ENCODE measurements at places on chromosomes 16 and 17.

DNA sequence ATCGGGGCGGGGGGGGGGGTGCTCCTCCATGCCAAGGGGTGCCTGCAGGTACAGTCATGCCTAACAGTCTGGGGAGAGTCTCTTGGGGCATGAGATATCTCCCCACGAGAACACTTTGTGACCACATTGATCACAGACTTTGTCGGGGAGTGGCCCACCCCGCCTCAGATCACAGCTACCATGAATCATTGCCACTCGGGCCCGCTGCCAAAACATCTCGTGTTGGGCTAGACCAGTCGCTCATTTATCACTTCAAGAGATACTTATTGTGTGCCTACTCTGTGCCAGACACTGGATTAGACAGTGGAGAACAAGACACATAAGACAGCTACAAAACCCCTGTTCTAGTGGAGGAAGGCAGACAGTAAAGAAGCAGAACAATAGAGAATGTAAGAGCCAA lies 72.6 kb downstream of the CLEC16A start:
- peak; percentile 50 for DNase-seq

DNA sequence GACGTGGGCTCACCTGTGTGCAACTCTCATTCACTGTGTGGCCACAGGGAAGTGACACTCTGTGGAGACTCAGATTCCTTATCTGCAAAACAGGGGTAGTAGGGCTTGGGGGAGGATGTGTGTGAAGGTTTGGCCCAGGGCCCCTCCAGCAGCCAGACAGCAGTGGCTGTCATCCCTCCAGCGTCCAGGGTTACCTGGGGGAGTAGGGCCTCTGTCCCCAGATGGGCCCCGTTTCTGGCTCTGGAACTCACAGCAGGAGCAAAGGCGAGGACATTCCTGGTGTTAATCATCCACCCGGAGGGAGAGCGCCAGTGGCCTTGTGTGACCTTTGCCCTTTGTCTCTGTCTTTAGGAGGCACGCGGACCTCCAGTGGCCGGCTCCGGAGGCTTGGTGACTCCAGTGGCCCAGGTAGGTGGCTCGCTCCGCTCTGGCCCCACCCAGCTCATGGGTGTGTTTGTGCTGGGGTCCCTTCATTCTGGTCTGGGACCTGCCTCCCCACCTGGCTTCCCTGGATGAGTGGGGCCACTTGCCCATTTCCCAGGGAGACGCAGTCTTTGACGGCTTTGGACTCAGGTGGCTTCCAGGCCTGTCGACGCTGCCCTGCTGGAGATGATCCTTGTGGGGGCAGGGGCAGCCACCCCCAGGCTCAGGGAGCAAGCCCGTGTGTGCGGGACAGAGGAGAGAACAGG lies 166.2 kb downstream of the SEC14L1 start:
- DNase-seq, result peak; percentile 51

GRCh38 chr16:65733721-65734120 lies 611.9 kb upstream of the CDH11 start:
- DNase-seq, result no peak

GRCh38 chr16:10566613-10567012 lies 13.8 kb downstream of the EMP2 start:
- DNase-seq, result no peak

DNA sequence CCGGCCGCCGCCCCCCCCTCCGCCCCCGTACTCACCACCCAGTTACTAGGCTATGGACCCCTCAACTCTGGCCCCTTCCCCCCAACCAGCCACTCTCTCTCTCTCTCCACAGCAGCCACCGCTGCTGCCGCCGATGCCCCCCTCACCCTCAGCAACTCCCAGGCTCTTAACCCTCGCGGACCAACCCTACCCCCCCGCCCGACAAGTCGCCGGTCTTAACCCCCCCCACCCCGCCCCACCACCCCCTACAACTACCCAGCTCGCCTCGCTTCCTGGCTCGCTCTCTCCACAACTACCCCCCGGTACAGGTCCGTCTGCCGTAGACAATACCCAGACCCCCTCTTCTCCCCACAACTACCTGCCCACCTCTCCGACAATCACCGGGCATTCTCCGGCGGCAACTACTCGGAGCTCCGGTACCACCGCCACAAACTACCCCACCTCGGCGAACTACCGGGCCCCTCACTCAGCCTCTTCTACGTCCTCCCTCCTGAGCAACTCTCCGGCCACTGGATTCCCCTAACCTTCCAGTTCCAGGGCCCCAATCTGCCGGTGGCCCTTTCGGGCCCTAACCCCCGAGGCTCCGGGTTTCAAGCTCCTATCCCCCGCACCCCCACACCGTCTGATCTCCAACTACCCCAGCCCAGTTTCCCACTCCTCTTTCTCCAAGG lies 702 bp downstream of the PHF23 start:
- peak; percentile 37 for DNase-seq

DNA sequence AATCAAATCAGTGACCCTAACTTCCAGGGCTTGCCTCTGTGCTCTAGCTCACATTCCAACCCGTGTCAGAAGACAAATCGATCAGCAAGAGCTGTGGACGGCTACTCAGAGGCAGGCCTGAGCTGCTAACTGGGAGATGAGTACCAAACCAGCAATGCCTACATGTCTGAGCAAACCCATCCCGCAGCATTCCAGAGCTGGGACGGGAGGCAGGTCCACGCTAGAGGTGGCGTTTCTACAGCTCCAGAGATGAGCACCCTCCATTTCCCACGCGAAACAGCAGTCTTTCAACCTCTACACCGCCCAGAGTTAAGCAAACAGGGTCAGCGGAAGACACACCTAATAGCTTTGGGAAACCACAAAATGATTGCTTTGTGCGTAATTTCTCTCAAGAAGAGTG lies 6.5 kb downstream of the NXN start:
- DNase-seq, result peak; percentile 64

DNA sequence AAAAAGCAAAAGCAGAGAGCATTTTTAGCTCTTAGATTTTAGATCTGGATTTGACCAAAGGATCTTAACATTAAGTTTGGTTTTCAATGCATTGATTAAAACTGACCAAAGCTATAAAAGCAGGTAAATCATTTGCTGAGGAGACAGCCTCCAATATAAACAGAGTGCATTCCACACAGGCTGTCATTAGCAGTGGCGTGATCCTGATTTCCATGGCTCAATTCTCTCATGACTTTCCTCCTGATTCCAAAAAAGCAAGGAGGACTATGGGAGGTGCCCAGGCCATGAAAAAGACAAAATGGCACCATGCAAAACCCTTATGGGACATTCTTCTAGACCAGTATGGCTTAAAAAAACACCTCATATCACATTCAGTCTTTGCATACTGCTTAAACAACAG lies 53.5 kb downstream of the PARN start:
- peak; percentile 4 for DNase-seq

DNA sequence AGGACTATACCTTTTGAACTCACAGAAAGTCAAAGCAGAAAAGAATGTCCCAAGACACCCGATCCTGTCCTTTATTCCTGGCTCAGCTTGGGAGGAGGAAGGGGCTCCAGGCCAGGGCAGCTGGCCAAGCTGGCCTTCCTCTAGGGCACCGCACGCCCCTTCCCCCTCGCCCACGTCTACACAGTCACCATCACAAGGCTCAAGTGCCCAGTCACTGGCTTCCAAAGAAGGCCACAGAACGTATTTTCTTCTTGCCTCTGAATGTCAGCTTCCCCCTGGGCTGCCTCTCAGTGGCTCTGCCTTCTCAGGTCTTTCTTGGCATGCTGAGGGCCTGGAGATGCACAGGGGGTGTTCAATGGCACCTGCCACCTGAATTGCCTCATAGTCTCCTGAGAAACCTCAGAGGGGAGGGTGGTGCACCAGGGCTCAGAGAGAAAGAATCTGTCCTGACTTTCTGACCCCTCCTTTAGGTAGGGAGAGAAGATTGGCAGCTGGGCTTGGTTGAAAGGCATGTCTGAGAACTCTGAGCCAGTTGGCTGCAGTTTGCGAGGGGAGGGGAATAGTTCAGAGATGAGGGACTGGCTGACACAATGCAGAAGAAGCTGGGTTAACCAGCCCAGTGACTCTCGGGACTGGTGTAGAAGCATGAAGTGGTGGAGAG lies 2.1 kb downstream of the DHRS11 start:
- DNase-seq, result no peak

GRCh38 chr17:79546386-79546785 lies 64.5 kb downstream of the RBFOX3 start:
- DNase-seq, result no peak

- DNase-seq, result no peak
Measured at GRCh38 chr16:114327-114726, 24.1 kb downstream of the NPRL3 start.

GRCh38 chr16:50602531-50603205 lies 54.5 kb downstream of the NKD1 start:
- no peak for DNase-seq

DNA sequence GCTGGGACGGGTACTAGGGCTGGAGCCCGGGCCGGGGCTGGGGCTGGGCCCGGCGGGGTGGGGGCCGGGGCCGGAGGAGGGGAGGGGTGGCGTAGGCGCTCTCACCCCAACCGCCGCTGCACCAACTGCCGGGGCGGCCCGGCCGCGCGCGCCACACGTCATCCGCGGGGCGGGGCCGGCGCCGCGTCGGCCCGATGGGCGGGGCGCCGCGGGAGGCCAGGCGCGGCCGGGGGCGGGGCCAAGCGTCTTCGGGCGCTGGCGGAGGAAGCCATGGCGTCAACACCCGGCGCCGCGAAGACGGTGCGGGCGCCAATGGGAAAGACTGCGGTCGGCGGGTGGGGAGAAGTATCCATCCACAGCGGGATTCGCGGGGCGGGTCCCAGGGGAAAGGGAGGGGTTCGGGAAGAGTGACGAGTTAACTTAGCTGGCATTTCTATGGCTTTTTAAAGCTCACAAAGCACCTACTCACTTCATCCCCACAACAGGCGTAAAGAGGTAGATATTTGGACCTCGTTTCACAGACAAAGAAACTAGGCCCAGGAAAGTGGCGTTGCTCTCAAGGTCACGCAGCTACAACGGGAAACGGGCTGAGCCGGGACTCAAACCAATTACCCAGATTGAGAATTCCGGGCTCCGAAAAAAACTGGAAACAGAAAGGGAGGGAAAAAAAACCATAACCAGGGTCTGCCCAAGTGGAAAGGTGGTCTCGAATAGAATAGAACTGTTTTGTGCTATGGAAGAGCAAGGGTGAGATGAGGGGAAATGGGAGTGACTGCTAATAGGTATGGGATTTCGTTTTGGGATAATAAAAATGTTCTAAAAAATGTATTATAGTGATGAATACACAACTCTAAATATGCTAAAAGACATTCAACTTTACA lies at the start of gene SPAG9:
SPAG9 (minus strand) TSS at position 130 of the 881 bp plus-strand sequence. CDS start 212 bp downstream, outside the sequence.
- DNase-seq, result peak; percentile 98

GRCh38 chr16:86378831-86379504 lies 131.4 kb upstream of the FOXF1 start:
- DNase-seq, result no peak

GRCh38 chr17:81223762-81224130 lies 981 bp upstream of the CEP131 start:
- no peak for DNase-seq

- no peak for DNase-seq
Measured at GRCh38 chr16:11229906-11230305, 26.1 kb downstream of the SOCS1 start.

- DNase-seq, result no peak
Measured at GRCh38 chr17:43852571-43852970, 5.6 kb downstream of the CD300LG start.

DNA sequence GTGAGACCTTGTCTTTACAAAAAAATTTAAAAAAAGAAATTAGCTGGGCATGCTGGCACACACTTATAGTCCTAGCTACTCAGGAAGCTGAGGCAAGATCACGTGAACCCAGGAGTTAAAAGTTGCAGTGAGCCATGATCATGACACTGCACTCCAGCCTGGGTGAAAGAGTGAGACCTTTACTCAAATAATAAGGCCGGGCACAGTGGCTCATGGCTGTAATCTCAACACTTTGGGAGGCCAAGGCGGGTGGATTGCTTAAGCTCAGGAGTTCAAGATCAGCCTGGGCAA lies 11.5 kb upstream of the RIPOR1 start:
- no peak for DNase-seq

- DNase-seq, result no peak
Measured at GRCh38 chr16:83955218-83956130, 2.4 kb downstream of the OSGIN1 start.

DNA sequence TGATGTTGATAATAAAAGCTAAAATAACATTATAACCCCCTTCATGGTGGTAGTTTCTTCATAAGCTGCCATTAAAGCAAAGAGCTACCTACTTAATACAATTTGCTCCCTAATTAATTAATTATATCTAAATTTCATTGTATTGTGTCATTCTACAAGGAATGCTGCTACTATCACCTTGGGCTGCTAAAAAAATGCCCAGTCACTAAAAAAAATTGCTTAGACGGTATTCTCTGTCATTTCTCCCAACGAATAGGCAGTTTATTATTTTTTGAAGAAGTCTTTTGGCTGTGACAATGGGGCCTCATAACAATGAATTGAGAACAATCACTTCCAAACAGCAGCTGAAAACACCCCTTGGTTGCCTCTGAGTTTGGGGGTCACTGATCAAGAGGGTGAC lies 59.5 kb downstream of the XYLT1 start:
- DNase-seq, result no peak

GRCh38 chr16:53804467-53804866 lies 100.5 kb downstream of the FTO start:
- DNase-seq, result no peak

DNA sequence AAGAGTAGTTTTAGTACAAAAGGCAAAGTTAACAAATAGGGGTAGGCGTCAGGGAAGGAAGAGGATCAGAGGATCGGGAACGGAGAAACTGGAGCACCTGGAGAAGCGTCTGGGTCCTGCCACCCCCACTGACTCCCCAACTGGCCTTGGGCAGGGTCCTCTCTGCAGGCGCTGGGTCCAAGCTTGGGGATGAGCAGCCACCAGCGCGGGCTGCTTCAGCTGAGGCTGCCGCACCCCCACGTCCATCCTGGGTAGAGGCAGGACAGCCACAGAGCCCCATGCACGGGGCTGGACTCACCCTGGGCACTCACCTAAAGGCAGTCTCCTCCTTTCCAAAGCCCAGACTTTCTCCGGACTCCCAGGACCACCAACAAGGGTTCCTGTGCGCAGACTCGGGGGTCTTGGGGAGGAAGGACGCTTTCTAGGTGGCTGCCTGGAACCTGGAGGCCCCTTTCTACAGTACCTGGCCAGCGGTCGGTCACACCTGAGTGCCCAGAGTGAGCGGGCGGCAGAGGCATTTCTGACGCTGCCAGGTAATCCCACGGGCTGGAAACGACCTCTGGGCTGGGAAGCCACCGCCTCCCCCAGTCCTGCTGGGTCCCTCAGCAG lies 1.1 kb downstream of the HS3ST6 start:
- peak; percentile 13 for DNase-seq

GRCh38 chr16:14215941-14216340 lies 144.8 kb downstream of the MRTFB start:
- DNase-seq, result no peak

- DNase-seq, result peak; percentile 59
Measured at GRCh38 chr16:30526137-30526822, at the start of gene ZNF768. Gene ZNF768, minus strand, starts transcription at chr16:30526566. Its CDS starts 153 bp downstream, at chr16:30526413.

DNA sequence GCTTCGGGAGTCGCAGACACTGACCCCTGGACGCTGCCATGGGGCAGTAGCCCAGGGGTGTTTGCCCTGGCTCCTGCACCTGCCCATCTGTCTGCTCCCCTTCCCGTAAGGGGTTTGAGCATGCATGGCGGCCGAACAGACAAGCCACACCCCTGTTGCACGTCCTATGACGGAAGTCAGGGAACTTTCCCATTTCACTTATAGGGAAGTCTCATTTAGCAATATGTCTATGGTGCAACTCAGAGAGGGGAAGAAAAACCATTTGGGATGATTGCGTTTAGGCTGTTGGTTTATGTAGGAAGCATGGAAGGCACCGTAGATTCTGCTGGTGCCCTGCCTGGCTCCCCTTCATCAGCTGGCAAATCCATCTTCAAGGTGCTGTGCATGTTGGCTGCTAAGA lies 112.5 kb downstream of the HAPSTR1 start:
- no peak for DNase-seq

GRCh38 chr16:65068151-65068740 lies 53.6 kb downstream of the CDH11 start:
- DNase-seq, result peak; percentile 22
